Heart right ventricle (tissue), 16 donors: ENCODE measurements at places on chromosomes 4 and X.

DNA sequence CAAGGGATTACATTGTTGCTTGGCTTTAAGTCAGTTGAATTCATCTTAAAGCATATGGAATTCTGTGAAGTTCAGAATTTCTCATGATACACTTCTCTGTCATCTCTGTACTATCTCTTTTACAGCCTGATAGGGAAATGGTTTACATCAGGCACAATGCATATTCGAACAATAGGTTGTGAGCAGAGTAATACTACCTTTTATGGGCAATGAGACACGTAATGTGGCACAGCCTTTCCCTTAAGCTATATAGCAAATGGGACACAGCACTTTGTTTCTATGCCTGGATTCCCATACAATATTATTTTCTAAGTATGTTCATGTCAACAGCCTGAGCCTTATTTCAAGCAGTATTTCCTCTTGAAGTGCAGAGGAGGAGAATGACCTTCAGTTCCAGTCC lies 58.4 kb downstream of the SYNPO2 start:
- DNase-seq, result no peak

- no peak for DNase-seq
These were observed 3.6 kb upstream of the SPP1 start for GRCh38 chr4:87971866-87972265.

GRCh38 chrX:141733371-141733770 lies 34.8 kb upstream of the SPANXD start:
- DNase-seq, result no peak

DNA sequence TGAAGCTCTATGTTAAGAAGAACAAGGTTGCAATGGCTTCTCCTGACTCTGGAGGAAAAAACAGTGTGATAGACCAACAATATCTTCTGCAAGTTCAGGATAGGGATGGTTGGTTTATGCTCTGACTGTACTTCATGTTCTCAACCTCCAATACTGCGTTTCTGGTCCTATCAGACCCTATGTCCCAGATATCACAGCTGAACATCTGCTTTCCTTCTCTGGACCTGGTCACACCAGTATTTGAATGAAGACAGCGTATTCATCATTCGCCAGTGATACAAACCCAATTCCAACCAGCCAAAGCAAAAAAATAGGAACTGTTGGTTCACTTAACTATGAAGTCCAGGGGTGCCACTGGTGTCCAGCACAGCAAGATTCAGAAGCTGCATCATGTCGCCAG lies 124.5 kb upstream of the KLF3 start:
- no peak for DNase-seq

DNA sequence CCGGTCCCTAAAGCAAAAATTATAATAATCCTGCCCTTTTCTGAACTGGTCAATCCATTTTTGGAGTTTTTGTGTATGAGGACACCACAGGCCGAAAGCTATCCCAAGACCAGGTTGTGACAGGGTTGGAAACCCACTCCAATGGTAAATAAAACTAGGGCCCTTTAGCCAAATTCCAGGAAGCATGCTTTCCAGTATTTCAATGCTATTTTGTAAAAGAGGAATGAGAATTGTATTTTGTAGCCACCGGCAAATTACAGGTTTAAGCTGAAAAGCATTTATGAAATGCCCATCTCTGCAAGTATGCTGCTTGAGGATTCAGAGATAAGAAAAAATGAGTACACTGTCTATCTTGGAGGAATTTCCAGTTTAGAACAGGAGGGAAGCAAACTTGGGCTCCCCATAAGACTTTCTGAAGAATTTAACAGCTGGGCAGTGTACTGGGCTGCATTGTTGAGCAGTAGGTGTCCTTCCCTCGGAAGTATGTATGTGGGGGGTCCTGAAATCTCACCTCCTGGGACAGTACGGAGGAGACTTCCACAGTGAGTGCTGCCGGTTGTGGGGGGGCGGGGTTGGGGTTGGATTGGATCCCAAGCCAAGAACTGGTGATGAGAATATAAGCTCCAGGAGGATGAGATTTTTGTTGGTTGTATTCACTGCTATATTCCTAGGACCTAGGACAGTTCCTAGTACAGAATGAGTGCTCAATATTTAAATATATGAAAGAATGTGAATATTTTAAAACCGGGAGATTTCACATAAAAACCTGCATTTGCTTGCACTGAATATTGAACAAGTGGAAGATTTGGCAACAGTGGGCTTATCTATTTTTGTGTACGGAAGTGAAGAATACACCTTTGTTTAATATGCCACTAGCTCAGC lies 26.8 kb downstream of the OCIAD2 start:
- DNase-seq, result no peak

GRCh38 chrX:53256446-53257041 lies 24.8 kb downstream of the IQSEC2 start:
- no peak for DNase-seq

DNA sequence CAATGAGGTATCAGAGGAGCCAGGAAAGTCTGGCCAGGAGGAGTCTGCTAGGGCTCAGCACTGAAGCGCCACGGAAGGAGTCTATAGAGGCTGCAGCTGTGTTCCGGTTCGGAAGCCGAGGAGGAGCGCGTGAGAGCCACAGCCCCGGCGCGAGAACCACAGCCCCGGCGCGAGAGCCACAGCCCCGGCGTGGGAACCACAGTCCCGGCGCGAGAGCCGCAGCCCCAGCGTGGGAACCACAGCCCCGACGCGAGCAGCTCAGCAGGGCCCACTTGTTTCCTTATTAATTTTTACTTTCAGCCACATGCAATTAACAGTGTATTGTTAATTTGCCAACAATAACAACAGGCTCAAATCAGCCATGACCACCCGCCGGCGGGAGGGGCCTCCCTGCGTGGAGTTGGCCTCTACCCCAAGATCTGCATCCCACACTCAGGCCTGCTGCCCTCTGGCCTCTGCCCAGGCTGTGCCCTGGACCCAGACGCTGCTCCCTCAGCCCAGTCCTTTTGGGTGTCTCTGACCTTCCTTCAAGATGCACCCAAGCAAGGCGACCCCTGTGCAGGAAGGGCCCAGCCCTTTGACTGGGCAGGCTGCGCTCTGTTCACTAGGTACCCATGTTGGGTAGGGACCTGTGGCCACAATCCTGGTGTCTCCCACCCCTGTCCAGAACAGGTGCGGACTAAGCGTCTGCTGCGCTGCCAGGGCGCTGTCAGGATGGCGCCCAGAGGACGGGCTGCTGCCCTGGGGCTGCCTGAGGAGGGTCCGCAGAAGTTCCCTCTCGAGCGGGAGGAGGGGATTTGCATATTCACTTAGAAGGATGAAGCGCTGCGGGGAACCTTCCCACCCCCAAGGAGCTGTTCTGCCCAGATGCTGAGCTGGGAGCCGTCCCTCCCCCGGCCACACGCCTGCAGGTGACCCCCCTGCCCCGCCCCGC lies 113.8 kb downstream of the ADRA2C start:
- DNase-seq, result no peak
